ENCODE measurements at places on chromosomes 12 and 14. TPM values are rescaled to one million over a fixed set of nuclear protein-coding genes. Genes with fewer than 3 reads are reported as not detected.
A peak's percentile ranks its signal among the peaks of the same experiment; 100 is the strongest.

GRCh38 chr12:127214186-127214585 is 1052.8 kb upstream of the TMEM132C start:
- no peak for DNase-seq

- no peak for DNase-seq
Measured at GRCh38 chr14:97267509-97267908, 470.3 kb downstream of the VRK1 start.

The SIX6 gene
- total RNA-seq: not detected

The CLEC2D gene
- total RNA-seq: 14.7 TPM

- no peak for DNase-seq
Measured at GRCh38 chr14:60303745-60304144, 54.7 kb downstream of the PPM1A start.

DNA sequence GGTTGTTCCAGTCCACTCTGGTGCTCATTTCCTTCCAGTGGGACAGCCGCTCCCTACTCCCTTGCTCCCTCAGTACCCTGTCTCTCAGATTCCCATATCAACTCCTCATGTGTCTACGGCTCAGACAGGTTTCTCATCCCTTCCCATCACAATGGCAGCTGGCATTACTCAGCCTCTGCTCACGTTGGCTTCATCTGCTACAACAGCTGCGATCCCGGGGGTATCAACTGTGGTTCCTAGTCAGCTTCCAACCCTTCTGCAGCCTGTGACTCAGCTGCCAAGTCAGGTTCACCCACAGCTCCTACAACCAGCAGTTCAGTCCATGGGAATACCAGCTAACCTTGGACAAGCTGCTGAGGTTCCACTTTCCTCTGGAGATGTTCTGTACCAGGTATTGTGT is 69.9 kb downstream of the RAD52 start:
- no peak for DNase-seq

The DDIT3 gene
- 36.3 TPM for total RNA-seq

DNA sequence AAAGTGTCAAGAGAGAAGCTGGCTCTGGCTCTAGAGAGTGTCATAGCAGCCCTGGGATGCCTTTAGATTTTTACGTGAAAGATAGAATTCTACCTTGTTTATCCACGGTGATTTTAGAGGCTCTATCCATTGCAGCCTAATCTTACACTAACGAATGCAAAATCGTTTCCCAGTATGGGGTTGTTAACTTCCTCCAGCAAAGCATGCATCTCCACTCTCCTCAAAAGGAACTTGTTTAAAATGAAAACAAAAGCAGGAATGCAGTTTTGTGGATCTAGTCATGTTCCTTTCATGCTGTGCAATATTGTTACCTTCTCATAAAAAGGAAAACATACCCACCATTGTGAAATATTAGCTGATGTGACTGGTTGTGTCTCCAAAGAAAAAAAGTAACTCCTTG is 88.4 kb downstream of the ANO2 start:
- DNase-seq: no peak

- no peak for DNase-seq
Measured at GRCh38 chr12:9449181-9449580, 158.5 kb downstream of the KLRB1 start.

GRCh38 chr14:78157494-78158437 is 12.4 kb upstream of the NRXN3 start:
- DNase-seq: no peak

- no peak for DNase-seq
Measured at GRCh38 chr14:35897616-35898111, 71.5 kb downstream of the BRMS1L start.

DNA sequence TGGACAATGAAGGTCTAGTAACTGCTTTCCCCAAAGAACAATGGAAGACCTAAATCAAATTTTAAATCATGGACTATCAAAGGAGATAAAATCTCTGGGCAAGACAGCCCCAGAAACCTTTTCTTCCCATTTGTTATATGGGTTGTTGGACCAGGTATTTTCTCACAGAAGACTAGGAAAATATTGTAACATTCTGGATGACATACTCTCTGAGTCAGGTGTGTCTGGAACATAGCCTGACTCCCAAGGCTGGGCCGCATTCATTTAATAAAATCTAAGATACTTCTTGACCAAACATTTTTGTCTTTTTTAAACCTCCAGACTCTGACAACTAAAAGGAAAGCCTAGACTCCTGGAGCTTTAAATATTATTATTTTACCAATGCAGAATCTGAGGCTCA is 87.9 kb downstream of the ATP23 start:
- DNase-seq: no peak

The GAS2L3 gene
- 83.2 TPM for total RNA-seq

The IKZF4 gene
- 8.6 TPM for total RNA-seq

GRCh38 chr12:24996102-24996797 is 47.3 kb upstream of the BCAT1 start:
- DNase-seq: no peak

DNA sequence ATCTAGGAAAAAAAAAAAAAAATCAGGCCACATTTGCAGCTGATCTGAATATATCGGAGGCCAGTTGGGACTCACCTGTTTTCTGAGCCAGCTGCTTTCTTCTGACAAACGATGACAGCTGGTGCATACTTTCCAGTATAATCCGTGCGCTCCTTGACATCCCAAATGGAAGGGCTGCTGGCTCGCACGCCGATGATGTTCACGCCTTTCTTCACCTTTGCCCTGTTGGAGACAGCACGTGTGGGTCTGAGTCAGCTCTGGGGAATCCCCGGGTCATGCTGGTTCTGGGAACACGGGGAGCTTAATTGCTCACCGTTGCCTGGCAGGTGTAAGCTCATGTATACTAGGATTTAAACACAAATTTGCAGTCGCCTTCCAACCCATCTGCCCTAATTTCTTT is 372.8 kb downstream of the TMEM132D start:
- DNase-seq: no peak

- no peak for DNase-seq
Measured at GRCh38 chr12:33314223-33314622, 125.4 kb downstream of the SYT10 start.

DNA sequence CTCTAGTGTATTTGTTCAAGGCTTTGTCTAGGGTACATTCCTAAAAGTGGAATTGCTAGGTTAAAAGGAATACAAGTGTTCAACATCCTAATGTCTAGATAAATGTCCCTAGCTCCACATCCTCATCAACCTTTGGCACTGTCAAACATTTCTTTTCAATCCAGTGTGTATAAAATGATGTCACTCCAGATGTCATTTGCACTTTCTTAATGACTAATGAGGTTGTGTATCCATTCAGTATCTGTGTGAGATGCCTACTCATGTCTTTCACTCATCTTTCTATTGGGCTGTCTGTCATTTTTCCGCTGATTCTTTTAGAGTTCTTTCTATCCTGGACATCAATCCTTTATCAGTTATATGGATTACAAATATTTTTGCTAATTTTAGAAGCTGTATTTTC is 43.3 kb downstream of the ARMH4 start:
- no peak for DNase-seq

GRCh38 chr12:43988838-43989560 is 153.1 kb downstream of the TMEM117 start:
- DNase-seq: no peak

- no peak for DNase-seq
Measured at GRCh38 chr12:9741726-9742125, 8.8 kb upstream of the CLECL1 start.

DNA sequence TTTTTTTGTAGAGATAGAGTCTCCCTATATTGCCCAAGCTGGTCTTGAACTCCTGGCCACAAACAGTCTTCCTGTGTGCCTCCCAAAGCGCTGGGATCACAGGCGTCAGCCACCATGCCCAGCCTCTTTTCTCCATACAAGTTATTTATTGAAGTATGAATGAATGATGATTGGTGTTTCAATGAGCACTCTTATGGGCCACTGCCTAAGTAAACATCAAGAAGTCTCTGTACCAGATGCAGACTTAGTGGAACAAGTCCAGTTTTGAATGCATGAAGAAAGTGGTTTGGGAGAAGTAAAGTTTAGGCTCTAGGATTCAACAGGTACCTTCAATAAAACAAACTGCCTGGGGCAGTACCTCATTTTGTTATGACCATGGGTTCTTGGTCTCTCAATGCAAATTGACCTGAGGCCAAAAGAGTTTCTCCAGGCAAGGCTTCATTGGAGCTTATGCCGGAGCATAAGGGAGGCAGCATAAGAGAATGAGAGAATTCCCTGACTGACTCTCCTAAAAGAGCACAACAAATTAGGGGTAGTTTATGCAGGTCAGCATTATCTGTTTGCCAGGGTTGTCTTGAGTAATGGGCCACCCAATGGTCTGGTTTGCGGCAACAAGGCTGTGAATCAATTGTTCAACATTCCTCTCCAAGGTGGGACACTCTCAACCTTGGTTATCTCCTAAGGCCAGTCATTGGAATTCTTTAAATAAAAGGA is 1.1 kb upstream of the GMFB start:
- no peak for DNase-seq

The GPR65 gene
- total RNA-seq: 2.1 TPM

The MUCL1 gene
- total RNA-seq: not detected

- no peak for DNase-seq
Measured at GRCh38 chr12:65615118-65615517, 209.2 kb upstream of the HMGA2 start.

The GLS2 gene
- not detected for total RNA-seq

GRCh38 chr12:131830335-131830913 is 2.2 kb downstream of the MMP17 start:
- peak; percentile 69 for DNase-seq

The PLEK2 gene
- total RNA-seq: not detected

GRCh38 chr12:75792687-75793086 is 238.9 kb downstream of the PHLDA1 start:
- DNase-seq: no peak

DNA sequence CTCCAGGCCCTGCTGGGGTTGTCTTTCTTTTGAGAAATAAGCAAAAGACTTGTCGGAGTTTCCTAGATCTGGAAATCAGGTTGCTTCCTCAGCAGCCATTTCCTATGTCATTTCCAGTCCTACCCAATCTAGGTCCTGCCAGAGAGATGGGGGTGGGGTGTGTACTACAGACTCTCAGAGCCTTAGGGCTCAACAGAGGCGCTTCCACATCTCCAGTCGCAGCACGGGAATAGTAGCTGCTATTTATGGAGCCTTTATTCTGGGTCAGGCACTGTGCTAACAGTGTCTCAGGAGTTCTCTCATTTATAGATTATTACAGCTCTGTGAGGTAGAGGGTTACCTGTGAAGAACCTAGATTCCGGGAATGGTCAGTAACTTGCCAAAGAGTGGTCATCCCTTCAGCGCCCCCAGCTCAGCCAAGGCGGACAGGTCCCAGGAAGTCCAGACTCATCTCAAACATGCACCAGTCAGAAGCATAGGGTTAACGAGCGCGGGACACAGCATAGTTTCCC is 21.9 kb downstream of the DHRS2 start:
- DNase-seq: no peak

DNA sequence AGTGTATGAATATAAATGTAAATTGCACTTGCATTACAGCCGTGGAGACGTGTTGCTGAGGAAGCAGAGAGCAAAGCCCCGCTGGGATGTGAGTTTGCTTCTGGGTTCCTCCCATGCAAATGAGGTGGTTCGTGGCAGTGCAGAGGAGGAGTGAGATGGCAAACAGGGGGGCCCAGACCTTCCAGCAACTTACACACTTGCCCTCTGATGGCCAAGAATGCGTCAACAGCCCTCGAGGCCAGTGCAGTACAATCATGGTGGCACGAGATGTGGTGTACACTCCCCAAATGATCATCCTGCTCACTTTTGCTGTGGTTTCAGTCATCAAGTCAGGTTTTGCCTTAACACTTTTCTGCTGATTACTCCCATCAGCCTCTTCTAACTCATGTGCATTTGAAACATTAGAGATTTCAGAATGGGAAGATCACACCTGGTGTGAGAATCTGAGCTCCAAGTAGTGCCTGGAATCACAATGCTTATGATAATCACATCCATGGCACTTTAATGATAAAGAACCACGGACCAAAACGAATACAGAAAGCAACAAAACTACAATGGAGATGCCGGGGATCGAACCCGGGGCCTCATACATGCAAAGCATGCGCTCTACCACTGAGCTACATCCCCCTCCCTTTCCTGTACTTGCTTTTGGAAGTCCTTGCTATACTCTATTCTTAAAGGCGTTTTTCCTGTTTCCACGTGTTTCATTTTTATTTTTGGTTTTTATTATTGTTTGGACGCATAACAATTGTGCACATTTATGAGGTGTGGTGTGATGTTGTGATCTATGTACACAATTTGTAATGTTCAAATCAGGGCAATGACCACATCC is 7.0 kb upstream of the UBC start:
- peak; percentile 58 for DNase-seq

- no peak for DNase-seq
Measured at GRCh38 chr12:57474430-57474829, 5.2 kb downstream of the ARHGAP9 start.

DNA sequence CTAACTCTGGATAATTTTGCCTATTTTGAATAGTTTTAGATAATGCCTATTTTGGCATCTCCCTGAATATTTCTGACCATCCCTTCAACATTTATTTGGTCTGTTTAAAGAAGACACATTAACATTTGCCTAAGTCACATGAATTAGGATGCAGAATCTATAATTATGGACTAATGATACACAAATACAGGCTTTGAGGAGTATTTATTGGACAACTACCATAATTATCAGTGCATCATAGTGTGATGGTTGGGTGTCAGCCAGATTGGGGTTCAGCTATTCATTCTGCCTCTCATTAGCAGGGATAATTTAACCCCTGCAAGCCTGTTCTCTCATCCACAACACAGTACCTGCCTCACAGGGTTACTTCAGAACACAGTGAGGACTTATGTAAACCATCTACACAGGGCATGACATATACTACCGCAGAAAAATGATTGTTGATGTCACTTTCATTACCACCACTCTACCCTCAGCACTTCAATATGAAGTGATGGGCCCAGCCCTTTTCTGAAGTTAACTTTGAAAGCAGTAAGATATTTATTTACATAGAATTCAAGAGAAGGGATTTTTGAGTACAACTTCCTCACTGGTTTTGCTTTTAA is 14.4 kb downstream of the PRKCH start:
- DNase-seq: no peak

DNA sequence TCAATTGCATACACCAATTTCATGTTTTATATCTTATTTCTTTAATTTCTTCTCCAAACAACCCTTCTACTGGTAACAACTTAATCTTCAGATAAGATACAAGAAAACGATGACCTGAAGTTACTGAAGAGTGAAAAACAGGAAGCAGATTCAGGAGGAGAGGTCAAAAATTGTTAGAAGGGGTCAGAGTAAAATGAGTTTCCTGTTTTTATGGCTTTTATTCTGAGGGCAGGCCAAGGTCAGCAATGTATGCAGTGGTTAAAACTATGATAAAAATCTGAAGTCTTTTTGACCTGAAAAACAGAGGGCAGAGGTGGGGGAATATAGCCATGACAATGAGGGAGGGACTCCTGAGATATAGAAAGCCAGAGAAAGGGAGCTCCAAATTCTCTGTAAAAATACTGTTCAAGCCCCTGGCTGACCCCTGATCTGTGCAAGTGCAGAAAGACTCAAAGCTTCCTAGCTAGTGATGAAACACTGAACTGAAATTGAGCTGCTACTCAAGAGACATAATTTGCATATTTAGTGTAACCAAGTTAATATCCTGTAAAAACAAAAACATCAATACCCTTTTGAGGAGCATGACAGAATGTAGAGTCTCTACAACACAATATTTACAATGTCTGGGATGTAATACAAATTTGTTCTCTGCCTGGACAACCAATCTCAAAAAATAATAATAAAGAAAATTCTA is 514.3 kb upstream of the SEL1L start:
- DNase-seq: no peak

- DNase-seq: no peak
Measured at GRCh38 chr14:34776611-34777010, 62.2 kb upstream of the CFL2 start.

- DNase-seq: no peak
Measured at GRCh38 chr12:12741660-12742059, 24.5 kb downstream of the CDKN1B start.
